ENCODE measurements at places on chromosomes 5 and 9.

DNA sequence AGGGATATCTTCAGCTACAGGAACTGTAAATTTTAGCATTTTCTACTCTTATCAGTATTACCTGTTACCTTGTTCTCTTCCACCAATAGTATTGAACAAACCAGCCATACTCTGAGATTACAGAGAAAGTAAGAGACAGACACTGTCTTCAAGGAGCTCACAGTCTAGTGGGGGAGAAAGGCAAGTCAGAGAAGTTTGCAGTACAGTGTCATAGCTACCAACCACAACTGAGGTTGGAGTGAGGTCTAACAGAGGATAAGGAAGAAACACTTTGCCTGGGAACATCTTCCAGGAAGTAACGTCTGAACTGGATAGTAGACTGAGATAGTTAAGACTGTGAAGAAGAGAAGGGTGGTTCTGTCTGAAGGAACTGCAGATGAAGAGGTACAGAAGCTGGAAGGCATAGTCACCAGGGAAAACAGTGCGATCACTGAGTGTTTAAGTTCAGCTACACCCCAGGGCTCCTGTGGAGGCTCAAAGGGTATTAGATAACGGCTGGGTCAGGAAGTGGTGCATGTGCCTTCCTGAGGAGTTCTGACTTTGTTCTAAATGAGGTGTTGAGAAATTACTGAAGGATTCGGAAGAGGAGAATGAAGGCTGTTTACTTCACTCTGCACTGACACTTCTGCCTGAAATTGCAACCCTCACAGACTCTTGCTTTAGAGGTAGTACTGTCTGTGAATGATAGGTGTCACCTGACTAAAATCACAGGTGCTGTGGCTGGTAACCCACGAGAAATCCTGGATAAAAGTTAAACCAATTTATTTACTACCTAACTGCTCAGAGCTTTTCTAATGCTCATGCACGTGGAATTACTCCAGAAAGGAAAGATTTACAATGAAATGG lies 841.6 kb downstream of the MAT2B start:
- DNase-seq = no peak

- no peak for DNase-seq
Observed at GRCh38 chr5:171989946-171990712, 16.3 kb downstream of the FBXW11 start.

- DNase-seq = no peak
Observed at GRCh38 chr5:41507501-41507900, 2.9 kb downstream of the PLCXD3 start.

DNA sequence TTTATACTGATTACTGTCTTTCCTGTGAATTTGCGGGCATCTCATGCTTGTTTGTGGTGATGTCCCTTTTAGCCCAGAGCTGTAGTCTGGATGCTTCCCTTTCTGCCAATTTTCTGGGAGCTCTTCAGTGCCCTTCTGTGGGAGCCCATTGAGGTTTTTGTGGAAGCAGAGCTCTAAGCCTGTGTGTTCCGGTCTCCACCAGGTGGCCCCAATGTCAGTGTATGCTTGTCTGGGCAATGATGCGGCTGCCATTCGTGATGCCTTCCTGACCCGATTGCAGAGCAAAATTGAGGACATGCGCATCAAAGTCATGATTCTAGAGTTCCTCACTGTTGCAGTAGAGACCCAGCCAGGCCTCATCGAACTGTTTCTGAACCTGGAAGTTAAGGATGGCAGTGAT lies 35.1 kb downstream of the SH3GLB2 start:
- no peak for DNase-seq

DNA sequence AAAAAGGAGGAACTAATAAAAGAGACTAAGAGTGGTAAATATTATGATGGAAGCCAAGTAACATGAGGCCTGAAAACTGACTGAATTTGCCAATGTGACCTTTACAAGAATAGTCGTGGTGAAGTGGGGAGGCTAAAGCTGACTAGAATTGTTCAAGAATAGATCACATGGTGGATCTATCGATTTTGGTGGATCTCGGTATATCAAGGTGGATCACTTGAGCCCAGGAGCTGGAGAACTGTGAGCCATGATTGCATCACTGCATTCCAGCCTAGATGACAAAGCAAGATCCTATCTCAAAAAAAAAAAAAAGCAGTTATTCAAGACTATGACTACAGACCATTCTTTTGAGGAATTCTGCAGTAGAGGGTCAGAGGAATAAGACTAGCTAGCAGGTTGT lies 15.1 kb downstream of the ERMP1 start:
- DNase-seq = no peak

GRCh38 chr9:79661886-79662536 lies 90.2 kb downstream of the TLE4 start:
- DNase-seq = no peak

DNA sequence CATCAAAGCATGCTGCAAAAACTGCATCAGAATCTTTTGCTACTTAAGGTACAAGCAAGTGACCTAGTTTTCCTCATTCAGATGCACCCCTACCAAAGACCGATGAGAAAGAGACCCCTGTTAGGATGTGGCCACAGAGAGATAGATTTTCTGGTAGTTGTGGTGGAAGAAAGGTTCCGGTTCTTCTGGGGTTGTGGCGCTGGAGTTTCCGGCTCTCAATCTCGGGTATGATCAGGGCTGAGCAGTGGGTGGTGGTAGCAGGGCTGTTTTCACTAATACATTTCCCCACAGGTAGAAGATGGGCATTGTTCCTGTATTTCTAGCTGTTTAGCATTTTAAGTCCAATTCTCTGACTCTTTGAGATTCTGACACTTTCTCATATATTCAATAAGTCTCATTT lies 58.4 kb downstream of the PCSK1 start:
- no peak for DNase-seq

DNA sequence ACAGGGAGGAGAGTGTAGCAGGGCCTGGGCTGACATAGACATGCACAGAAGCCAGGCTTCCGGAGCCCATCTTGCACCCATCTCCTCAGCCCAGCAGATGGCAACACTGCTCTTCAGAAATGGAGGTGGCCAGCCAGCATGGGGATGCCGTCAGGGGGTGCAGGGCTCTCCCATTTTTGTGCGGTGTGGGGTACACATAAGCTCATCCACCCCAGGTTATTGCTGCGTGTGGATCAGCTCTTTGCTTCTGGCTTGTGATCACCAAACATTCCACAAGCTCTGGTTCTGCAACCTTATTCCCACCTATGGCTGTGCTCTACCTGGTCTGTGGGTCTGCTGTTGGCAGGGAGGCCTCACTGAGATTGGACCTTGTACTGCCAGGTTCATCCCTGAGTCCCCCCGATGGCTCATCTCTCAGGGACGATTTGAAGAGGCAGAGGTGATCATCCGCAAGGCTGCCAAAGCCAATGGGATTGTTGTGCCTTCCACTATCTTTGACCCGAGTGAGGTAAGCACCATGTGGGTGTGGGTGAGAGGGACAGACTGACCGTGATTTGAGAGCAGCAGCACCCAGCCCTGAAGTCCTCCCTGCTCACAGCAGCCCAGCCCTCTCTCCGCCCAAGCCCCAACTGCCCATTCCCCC lies 17.3 kb downstream of the SLC22A5 start:
- DNase-seq = peak; percentile 87

GRCh38 chr5:14756478-14756877 lies 92.0 kb downstream of the OTULIN start:
- no peak for DNase-seq

DNA sequence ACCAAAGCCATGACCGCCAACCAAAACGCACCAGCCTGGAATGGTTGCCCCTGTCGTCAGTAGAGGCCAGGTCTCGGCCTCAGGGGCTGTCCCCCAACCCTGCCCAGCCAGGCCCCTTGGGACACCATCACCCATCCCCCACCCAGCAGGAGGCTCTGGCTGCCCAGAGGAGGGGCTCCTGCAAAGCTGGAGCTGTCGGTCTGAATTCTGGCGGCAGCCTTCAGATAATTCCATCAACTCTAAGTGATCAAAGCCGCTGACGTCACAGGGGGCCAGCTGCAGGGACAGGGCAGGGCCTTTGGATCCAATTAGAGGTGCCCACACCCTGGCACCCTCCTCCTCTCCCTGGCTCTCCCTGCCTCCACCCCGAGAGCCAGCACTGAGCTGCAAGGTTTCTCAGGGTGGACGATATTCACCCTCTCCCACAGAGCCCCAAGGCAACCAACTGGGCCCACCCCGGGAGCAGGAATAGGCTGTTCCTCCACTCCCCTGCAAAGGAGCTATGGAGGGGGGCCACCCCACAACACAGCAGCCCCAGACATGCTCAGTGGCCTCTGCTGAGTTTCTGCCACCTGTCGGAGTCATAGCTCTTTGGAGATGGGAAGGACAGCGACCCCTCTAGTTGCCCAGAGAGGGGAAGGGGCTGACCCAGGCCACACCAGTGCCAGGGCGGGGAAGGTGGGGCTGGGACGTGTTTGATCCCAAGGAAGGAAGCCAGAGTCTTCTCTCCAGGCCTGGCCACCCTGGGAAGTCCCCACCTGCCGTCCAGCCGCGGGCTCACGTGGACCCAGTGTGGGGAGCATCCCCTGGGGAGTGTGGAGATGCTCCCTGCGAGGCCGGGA lies 78.4 kb downstream of the NTNG2 start:
- DNase-seq = no peak

GRCh38 chr9:17852108-17852507 lies 273.2 kb downstream of the SH3GL2 start:
- no peak for DNase-seq

DNA sequence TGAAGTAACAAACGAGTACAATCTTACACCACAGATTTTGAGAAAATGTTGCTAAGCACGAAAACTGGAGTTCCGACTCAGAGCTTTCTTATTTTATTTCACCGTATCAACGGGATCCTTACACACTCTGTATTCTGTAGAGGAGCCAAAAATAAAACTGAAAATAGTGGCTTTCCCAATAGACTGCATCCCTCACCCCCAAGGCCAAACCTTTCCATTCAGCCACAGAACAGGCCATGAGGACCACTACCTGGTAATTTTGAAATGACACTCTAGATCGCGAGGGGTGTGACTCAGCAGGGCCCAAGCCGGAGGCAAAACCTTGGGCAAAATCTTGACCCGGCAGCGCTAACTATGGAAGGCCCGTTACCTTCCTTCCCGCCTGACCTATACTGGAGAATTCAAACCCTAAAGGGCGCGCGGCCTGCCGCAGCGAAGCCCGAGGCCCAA lies 432 bp downstream of the HSPA9 start:
- no peak for DNase-seq

DNA sequence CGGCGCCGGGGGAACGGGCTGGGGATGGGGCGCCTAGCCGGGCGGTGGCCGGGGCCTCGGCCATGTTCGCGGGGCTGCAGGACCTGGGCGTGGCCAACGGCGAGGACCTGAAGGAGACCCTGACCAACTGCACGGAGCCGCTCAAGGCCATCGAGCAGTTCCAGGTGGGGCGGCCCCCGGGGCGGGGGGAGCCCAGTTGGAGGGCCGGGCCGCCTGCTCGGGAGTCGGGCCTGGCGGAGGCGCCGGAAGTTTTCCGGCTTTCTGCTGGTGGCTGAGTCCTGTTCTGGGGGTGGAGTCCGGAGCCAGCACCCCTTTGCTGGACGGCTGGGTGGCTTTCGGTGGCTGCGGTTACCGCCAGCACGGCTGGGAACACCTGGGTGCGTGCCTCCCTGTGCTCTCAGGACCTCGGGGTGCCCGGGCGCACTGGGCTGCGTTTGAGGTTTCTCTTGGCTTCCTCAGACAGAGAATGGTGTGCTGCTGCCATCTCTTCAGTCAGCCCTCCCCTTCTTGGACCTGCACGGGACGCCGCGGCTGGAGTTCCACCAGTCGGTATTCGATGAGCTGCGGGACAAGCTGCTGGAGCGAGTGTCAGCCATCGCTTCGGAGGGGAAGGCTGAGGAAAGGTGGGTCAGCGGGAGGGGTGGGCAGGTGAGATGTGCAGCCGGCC lies 454 bp downstream of the NELFB start:
- no peak for DNase-seq

Measured in SJSA1 (cell line).